ENCODE measurements at places on chromosomes 12 and 14.
A peak's percentile ranks its signal among the peaks of the same experiment; 100 is the strongest.

DNA sequence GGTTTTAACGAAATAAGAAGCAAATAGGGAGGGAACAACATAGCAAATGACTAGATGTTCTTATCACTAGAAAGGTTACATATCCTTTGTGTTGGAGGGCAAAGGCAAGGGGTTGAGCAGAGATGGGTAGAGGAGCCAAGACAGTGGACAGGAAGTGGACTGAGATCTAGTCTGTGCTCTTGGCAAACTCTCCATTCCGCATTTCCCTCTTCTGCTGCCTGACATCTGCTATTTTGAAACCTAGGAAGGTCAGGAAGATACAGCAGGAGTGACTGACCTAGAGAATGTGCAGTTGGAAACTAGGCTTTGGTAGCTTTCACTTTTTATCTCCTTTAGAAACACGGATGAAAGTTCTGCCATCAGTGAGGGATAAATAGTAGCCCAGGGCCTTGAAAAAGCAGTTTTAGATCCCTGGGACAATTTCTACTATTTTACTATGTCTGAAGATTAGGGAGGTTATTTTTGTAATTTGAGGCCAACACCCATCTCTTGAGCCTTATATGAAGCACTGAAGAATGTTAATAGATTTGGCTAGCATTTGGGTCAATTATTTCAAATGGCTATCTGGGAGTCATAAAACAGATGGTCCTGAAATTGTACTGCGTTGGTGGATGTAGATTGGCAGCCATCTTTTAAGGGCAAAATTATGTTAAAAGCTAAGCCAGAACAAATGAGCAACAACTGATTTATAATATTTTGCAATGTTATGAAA, 410.3 kb downstream of the PCNX1 start:
- DNase-seq = no peak

DNA sequence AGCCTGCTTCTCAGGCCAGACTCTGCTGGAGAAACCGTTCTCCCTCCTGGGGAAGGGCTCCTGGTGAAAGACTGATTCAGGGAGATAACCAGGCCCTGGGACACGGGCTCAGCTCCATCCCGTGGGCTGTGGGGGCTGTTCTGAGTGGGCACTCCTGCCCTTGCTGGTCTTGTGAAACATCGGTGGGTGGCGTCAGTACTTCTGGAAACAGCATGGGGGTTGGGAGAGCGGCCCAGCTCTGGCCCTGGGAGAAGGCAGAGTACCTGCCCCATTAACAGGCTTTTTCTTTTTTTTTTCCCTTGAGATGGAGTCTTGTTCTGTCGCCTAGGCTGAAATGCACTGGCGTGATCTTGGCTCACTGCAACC, 786 bp downstream of the SLC25A47 start:
- no peak for DNase-seq

GRCh38 chr14:64966976-64967375, 5.2 kb downstream of the RAB15 start:
- DNase-seq = no peak

- no peak for DNase-seq
These were observed 12.4 kb downstream of the ANKRD9 start for GRCh38 chr14:102496958-102497744.

- DNase-seq = no peak
These were observed 4.9 kb upstream of the CSAD start for GRCh38 chr12:53185582-53186153.

DNA sequence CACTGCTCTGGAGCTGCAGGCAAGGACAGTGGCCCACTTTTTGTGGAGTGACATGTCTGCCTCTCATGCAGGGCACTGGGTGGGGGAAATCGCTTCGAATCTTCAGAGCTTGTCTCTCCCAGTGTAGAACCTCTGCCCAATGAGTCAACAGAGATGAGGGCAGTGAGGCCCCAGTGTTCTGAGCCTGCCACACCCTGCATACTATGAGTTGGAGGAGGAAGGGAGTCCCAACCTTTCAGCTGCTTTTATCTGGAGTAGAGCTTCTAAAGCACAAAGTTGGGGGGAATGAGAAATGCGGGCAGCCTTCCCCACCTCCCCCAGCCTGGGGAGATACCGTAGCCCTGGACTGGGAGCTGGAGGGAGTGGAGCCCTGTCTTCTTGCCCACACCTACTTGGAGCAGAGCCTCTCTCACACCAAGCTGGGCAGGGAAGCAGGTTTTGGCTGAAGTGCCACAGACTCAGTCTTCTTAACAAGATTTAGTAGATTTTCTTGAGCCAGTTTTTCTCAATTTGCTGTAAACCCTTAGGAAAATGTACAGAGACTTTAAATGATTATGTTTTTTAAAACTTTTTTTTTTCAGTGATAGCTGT, 159.1 kb downstream of the ADGRD1 start:
- DNase-seq = no peak

- no peak for DNase-seq
These were observed 196.2 kb downstream of the KIF26A start for GRCh38 chr14:104334424-104335161.

- no peak for DNase-seq
These were observed 17.8 kb downstream of the ACSS3 start for GRCh38 chr12:81095501-81096232.

DNA sequence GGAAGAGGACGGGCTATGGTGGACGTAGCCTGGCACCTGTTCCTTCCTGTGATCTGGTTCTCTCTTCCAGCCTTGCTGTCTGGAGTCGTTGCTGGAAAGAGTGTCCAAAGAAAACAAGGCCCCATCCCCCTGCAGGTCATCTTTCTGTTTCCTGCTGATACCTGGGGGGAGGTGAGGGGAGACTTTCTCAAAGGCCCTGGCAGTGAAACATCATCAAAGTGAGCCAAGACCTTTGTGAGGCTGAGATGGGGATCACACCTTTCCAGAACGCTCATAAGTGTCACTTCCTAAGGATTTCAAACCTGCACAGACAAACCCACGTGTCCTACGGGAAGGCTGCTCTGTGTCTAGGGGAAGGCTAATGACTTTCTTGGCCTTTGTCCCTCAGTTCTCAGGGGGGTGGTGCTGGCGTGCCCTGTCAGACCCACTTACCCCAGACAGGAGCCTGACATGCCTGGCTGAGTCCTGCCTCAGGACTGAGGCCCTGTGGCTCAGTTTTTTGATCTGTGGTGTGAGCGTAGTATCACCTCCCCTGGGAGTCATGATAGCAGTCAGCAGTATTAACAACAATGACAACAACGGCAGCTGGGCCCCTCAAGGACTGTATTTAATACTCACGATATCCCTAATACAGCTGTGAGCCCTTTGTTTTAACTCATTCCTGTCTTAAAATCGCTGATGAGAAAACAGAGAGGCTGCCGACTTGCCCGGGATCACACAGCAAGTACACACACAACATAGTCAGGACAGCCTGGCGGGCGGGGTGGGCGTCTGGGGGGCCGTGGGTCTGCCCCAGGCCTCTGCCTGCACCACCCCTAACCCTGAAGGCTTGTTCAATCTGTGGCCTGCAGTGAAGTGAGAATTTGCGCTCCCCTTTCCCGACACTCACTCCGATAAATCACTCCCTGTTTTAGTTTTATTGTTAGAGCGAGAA, 235.2 kb downstream of the SLC41A2 start:
- no peak for DNase-seq

DNA sequence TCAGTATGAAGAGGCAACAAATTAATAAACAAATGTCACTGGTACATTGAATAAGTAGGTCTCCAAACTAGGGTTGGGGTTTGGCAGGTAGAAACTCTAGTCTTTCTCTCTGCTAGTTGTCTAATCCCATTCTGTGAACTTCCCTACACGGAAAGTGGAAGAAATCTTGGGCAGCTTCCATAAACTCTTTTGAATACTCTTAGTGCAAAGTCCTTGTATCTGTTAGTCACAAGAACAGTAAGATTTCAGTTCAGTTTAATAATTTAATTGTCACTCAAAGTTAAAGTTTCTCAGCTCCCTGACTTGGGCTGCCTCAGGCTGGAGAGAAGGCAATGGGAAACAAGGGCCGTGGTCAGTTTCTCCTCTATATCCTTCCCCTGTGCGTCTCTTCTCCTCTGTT, 135.4 kb upstream of the MDM1 start:
- no peak for DNase-seq

GRCh38 chr12:27966870-27967269, 5.7 kb downstream of the PTHLH start:
- no peak for DNase-seq

DNA sequence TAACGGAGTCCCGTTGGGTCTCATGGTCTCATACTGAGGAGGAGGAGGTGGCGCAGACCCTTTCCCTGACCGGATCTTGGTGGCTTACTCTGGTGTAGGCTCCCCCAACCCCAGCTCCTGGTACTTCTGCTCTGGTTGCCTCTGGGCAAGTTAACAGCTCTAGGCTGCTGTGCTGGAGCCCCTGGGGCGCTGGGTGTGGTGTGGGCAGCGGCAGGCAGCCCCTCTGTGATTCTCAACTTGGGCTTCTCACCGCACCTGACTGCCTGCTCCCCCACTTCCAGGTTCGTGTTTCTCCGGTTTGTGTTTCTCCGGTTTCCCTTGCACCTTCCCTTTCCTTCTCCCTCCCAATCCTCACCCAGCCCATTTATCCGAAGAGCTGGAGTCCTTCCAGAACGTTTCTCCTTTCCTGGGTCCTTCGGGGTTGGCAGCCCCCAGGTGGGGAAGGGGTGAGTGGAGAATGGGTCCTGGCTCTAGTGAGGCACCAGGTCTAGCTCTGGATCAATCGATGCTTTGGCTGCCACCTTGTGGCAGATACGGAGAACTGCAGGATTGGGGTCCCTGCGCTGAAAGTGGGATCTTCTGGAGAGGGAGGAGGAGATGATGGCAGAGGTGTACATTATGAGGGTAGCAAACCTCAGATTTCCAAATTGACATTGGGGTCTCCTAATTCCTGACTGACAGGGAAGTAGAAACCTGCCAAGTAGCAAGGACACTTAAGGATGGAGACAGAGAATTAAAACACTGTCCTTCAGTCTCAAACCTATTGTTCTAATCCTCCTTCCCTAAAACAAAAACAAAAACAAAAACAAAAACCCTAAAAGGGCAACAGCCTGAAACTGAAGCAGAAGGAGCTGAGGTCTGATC, 8.3 kb downstream of the CISTR start:
- DNase-seq = peak; percentile 33

DNA sequence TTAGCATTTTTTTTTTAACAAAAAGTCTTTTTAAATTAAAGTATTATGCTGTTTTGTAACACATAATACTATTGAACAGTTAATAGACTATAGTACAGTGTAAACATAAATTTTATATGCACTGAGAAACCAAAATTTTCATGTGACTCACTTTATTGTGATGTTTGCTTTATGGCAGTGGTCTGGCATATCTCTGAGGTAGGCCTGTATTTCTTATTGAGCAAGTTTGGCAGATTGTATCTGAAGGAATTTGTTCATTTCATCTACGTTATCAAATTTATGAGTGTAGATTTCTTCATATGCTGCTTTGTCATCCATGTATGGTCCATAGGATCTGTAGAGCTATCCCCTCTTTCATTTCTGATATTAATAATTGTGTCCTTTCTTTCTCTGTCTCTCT, 78.8 kb upstream of the PDE3A start:
- no peak for DNase-seq

DNA sequence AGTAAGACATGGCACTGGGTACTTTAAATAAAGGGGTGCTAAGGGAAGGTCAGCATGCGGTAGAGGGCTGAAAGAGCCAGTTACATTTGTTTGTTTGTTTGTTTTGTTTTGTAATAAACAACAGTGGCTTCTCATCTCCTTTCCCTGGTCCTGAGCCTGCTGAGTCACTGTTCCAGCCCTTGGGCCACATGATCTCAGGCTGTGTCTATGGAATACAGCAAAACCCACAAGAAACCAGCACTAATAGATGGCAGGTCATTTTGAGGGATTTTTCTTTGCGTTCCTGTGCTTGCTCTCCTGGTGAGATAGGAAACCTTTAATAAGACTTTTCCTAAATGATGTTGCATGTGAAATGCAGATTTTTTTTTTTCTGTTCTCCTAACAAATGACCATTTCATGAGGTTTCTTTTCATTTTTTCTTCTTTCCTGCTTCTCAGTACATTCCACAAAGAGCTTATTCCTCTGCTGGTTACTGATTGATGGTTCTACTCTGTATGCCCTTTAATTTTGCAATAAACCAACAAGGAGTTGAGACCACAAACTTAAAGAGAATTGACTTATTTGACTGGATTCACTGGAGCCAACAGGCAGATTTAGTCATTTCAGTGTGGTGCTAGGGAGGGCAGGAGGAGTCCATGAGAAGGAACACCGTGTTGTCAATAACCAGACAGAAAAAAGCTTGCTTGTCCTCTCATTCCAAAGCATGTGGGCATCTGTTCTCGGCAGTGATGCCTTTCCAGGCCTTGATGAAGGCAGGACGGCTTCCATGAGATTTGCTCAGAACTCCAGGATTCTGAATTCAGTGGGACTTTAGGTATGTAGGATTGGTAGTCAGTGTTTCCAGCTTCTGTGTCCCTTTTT, 459.2 kb downstream of the RAD51B start:
- DNase-seq = no peak

GRCh38 chr12:64229240-64229639, 7.1 kb upstream of the KICS2 start:
- no peak for DNase-seq

DNA sequence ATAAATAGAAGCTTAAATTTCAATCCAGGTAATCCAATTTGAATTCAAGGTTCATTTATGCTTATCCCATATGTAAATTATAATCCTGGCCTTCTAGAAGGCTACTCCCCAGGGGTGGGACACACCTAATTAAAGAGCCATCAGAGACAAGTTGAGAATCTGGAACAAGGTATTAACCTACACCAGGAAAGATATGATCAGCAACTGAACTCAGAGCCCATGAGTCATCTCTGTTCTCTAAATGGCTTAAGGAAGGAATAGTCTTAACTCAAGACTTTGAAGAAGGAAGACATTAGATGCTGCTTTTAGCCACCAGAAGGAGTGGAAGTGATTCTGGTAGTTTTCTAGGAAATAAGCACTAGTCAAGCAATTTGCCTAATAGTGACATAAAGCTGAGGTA, 88.0 kb downstream of the KIF21A start:
- no peak for DNase-seq

DNA sequence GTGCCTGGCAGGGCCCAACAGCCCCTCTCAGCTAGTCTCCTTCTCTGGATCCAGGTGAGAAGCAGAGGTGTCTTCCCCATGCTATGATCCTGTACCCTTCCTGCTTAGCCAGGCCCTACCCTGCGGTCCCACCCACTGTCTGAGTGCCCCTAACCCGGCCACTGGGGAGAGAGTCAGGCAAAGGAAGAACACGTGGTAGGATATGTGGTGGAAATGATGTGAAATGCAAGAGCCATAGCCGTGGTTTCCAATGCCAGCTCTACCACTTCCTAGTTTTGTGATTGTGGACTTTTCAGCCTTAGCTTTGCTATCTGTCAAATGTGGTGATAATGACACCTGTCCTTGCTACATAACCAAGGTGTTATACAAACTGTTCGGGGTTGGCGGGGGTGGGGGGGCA, 15.8 kb downstream of the KRT2 start:
- no peak for DNase-seq

DNA sequence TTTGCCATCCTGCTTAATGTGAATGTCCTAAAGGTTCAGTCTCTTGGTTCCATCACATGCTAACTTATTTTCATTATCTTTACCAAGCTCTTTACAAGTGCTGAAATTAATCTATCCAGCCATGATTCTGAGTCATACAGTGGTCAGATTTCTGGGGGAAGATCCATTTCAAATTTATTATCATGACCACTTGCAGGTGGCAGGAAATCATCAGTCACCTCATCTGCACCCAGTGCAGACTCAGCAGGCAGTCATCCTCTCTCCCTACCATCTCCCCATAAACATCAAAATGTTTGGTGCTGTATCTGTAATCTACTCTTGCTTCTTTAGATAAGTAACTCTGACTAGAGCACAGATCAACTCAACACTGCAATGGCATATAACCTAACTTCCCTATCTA, 23.5 kb downstream of the ATG14 start:
- no peak for DNase-seq

- DNase-seq = no peak
These were observed 3.9 kb upstream of the AP4S1 start for GRCh38 chr14:31021576-31021949.
